ENCODE measurements at places on chromosomes 2 and 18. TPM values are rescaled to one million over a fixed set of nuclear protein-coding genes. Genes with fewer than 3 reads are reported as not detected.
A peak's percentile ranks its signal among the peaks of the same experiment; 100 is the strongest.

TBR1 gene
- total RNA-seq, result not detected

DNA sequence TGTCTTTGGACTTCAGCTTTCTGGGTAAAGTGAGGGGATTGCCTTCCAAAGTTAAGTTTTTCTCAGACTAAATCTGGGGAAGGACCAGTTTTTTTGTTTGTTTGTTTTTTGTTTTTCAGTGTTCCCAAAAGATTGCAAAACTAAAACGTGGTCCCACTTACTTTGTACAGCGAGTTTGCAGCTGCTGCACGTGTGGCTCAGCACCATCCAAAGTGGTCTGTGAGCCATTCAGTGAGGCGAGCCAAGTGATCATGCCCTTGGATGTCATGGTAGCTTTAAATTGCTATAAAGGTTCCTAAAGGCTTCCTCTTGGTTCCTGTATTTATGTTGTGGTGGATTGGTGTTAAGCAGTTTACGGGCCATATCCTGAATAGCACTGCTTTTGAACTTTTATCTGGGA, 23.0 kb downstream of the TET3 start:
- H3K4me3 ChIP-seq, result no peak overlapping the region
- no peaks in the 10 kb centered on the region for H3K27me3 ChIP-seq
- peaks cover 61% of the 10 kb centered on the region for H3K4me1 ChIP-seq
- H3K27ac ChIP-seq, result no peak overlapping the region
- DNase-seq, result no peak

- no peaks in the 10 kb centered on the region for H3K36me3 ChIP-seq
- peaks cover 8% of the 10 kb centered on the region for H3K4me1 ChIP-seq
- peaks cover 3% of the 10 kb centered on the region for H3K27me3 ChIP-seq
- no peak for DNase-seq
Observed at GRCh38 chr2:222686086-222686750, 14.8 kb downstream of the MOGAT1 start.

GRCh38 chr18:56747032-56747658, 96.0 kb downstream of the WDR7 start:
- H3K4me3 ChIP-seq, result no peak overlapping the region
- no peak for DNase-seq
- H3K36me3 ChIP-seq, result no peaks in the 10 kb centered on the region
- H3K27ac ChIP-seq, result peak overlapping the region; percentile 61

DNA sequence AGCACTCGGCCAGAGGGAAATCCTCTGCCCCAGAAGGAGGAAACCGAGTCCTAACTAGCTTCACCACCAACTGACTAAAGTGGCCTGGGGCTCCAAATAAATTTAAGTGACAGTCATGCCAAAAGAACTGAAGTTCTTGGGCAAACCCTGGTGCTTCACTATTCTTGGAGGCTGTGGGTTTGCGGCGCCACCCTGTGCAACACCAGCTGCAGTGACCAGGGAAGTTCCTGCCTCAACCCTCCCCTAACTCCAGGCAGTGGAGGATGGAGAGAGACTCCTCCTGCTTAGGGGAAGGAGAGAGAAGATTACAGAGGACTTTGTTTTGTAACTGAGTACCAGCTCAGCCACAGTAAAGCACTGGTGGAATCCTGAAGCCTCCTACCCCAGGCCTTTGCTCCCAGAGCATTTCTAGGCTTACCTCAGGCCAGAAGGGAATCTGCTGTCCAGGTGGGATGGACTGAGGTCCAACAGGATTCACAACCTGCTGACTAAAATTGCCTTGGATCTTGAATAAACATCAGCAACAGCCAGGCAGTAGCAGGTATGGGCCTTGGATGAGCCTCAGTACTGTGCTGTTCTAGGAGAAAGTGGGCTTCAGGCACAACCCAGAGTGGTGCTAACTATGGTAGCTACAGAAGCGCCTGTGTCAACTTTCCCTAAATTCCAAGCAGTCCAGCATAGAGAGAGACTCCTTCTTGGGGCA, 29.4 kb upstream of the BMP10 start:
- no peak for DNase-seq
- H3K4me1 ChIP-seq, result no peaks in the 10 kb centered on the region
- no peaks in the 10 kb centered on the region for H3K36me3 ChIP-seq
- no peaks in the 10 kb centered on the region for H3K27me3 ChIP-seq
- no peak overlapping the region for H3K4me3 ChIP-seq
